ENCODE measurements at places on chromosomes 2 and 18.

DNA sequence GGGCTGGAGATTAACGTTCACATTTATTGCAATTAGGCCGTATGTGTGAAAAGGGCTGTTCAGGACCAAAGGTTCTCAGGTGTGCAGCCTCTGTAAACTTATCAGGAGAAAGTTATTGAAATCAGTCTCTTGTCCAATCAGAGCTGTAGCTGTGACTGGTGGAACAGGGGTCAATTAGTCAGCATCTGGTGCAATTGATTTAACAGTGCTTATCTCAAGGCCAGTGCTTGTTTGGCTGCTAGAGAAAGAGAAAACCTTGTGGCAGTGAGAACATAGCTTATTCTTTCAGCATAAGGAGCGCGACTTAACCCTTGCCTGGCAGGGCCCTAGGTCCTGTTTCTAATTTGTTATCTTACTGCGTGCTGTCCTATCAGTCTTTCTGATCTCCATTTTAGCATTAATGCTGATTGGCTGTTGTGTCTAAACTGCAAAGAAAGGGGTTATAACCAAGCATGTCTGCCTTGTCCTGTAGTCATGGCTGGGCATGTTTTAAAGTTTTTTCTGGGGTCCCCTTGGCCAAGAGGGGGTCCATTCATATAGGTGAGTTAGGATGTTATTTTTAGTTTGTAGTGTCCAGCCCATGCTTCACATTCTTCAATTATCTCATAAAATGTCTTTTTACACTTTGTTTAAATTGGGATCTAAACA, 66.4 kb downstream of the CYB5A start:
- no peak for DNase-seq

DNA sequence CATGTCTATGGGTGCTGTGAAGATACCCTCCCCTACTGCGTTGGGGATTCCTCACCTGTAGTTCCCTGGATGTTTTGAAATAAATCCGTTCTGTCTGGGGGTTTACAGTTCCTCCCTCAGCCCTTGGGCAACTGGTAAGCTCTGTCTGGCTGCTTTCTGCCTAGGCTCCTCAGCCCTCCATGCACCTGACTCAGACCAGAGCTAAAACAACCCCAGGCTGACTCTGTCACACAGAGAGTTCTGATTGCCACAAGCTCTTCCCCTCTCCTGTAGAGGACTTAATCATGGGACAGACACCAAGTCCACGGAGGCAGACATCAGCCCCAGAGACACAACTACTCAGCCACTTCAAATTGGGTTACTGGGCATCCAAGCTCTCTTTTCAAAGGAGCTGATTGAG, 6.3 kb downstream of the VIT start:
- DNase-seq, result no peak

- peak; percentile 55 for DNase-seq
These were observed 213.0 kb upstream of the CELF4 start for GRCh38 chr18:37778417-37779165.

- no peak for DNase-seq
These were observed 153.8 kb downstream of the TTC32 start for GRCh38 chr2:19748073-19748375.

GRCh38 chr18:69209761-69210160, 190.9 kb upstream of the DOK6 start:
- no peak for DNase-seq

- DNase-seq, result no peak
These were observed 170.5 kb downstream of the SH3RF3 start for GRCh38 chr2:109299536-109299935.

DNA sequence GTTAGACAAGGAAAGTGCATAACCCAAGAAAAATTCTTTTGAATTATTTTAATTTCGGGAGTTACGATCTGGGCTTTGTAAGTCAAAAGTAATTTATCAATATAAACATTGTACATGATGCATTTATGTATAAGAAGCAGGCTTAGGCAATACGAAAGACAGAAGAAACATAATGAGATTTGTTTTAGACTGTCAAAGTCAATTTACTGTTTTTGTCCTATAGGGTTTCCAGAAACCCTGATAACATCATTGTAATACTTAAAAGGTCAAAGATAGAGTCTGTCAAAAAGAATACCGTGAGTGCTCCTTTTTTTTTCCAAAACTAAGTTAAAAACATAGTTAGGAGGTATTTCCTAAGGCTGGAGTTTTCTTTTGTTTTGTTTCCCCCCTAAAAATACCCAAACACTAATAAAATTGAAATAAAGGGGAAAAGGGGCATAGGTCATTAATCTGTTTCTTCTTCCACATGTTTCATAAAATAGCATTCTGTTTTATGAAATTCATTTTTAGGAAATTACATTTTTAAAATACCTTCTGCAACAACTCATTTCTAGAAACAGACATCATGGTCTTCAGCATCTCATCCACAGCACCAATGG, 16.1 kb downstream of the C1D start:
- DNase-seq, result no peak

- DNase-seq, result no peak
These were observed 97.7 kb downstream of the DPP4 start for GRCh38 chr2:161976295-161976694.

- no peak for DNase-seq
These were observed 49.0 kb downstream of the SETBP1 start for GRCh38 chr18:44729631-44730101.

DNA sequence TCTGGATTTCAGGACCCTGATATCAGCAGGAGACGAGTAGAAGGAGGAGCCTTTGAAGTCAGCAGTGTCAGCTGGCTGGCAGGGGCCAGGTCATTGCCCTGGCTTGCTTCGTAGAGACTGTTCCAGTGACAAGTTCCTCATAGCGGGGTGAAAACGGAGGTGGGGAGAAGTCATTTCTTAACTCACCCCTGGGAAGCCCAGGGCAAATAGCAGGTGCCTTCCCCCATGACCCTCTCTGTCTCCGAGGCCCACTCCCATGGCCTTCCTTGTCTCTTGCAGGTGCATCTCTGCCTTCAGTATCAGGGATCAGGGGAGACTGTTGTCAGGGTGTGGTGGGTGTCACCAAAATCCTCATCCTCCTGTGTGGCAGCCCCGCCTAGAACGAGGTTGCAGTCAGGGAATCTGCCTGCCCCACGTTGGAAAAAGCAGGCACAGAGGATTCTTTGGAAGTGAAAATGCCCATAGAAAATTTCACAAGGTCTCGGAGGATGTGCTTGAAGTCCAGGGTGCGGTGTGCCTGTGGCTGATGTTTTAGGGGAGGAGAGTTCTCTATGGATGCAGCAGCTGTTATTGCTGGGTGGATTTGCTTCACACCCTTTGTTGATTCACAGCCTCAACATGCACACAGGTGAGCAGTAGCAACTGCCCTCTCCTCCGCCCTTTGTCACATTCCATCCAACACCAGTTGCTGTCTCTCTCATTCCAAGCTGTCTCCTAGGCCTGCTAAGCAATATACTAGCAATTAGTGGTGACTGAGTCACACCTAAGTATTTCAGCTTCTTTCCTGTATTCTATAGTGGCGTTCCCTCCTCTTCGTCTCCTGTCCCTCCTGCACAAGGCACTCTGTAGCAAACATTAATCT, 142.6 kb upstream of the FHL2 start:
- no peak for DNase-seq

GRCh38 chr2:17517481-17518211, 594 bp downstream of the RAD51AP2 start:
- no peak for DNase-seq

GRCh38 chr2:222907790-222908441, 47.1 kb downstream of the ACSL3 start:
- DNase-seq, result no peak

DNA sequence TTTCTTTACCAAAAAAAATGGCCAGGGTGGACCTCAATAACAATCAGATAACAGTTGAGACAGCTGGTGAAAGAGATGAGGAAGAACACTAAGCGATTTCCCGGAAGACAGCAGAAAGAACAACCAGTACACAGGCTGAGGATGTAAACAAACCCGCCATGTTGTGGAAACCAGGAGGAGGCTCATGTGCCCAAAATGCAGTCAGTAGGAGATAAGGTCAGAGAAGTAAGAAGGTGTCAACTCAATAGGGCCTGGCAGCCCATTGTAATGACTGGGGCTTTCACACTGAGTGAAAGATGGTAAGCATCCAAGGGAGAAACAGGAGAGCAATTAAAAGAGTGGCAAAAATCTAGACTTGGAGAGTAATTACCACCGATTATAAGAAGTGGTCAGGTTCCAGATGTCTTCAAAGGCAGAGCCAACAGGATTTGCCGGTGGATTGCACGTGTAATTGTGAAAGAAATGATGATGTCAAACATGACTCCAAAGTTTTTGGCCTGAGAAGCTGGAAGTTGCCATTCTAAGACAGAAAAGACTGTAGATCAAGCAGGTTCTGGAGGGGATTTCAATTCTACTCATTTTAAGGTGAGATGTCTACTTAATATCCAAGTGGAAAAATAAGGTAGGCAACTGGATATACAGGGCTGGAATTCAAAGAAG, 77.7 kb upstream of the CYP1B1 start:
- no peak for DNase-seq

DNA sequence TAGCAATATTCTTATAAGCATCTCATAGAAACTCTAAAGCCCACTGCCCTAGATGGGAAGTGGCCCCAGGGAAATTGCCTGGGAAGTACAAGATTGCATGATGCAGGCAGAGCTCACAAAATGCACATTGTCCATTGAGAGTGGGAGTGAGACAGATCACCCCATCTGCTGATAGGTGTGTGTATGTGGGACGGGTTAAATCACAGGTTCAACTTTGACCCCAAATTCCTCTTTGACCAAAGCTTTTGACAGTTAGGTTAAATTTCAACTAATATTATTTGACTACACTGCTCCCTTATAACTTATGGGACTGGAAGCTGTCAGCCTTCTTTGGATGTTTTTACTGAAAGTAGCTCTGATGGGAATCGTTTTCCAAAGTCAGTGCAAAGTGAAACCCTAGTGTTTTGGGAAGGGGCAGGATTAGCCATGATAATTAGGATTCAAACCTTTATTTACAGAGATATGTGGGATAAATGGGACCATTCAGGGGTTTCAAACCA, 11.4 kb upstream of the FABP1 start:
- no peak for DNase-seq

DNA sequence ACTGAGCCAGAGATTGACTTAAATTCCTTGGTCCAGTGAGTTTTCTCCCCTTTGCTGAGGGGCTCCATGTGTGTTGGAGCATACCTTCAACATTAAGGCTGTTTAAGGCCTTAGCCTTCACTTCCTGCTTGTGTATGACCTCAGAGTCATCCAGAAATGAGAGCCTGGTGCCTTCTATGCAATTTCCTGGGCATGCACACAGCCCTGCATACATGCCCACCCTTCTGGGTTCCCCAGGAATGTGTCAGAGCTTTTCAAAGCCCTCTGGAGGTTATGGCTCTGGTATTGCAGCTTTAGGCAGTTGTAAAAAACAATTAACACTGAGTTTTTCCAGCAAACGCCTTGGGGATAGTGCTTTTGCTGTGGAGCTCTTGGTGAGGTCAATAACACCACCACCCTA, 16.7 kb downstream of the IL1R1 start:
- no peak for DNase-seq

- no peak for DNase-seq
These were observed 417.9 kb downstream of the CDH7 start for GRCh38 chr18:66168685-66169235.

DNA sequence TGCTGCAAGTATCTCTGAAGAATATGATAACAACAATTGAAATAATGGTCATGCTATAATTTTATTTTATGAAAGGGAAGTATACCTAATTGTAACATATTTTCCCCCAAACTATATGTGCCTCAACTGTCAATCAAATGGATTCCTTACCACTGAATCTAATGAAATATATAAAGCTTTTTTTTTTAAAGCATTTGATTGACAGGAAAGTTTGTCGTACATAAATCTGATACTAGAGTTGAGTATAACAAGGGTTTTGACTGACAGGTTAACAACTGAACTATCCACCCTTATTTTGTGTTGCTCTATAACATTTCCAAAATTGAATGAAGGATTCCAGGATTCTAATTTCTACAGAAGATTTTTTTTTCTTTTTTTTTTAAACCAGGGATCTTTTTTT, 1333.3 kb upstream of the SLC39A10 start:
- DNase-seq, result no peak

- no peak for DNase-seq
These were observed 479.0 kb downstream of the TDRD15 start for GRCh38 chr2:21602789-21603188.

- DNase-seq, result no peak
These were observed 32.3 kb downstream of the COPS8 start for GRCh38 chr2:237118025-237118424.

GRCh38 chr18:70758780-70759179, 469.9 kb downstream of the SOCS6 start:
- DNase-seq, result no peak

GRCh38 chr2:147015591-147015990, 829.2 kb upstream of the ACVR2A start:
- no peak for DNase-seq

- DNase-seq, result no peak
These were observed 11.5 kb downstream of the PAIP2B start for GRCh38 chr2:71215447-71215846.

DNA sequence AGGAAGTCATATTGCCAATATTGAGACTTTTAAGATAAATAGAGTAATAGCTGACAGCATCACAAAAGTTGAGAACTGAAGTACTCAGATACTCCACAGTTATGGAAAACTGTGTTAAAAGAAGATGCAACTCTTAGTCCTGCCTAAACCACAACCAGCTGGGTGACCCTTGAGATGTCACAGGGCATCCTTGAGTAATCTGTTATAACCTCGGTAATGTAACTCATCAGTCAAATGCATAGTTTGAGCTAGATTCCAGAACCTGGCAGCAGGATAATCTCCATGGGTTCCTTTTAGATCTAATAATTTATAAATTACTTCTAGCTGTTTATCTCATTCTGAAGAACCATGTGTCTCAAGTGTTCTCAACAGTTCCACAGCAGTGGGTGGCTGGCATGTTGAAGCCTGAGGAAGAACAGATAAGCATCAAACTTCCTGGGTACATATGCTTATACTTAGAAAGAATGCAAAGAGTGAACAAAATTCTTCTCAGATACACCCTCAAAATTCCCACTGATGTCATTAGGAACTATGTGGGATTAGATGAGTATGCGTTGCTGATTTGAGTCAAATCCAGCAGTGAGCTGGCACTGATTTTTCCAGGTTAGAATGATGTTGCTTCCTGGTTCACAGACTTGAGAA, 304.1 kb upstream of the ERBB4 start:
- no peak for DNase-seq
